NCI-H2081 (cell line): ENCODE measurements at places on chromosomes 5 and 9.

GRCh38 chr9:93028448-93029006 lies 30.0 kb upstream of the SUSD3 start:
- peak; percentile 38 for DNase-seq

DNA sequence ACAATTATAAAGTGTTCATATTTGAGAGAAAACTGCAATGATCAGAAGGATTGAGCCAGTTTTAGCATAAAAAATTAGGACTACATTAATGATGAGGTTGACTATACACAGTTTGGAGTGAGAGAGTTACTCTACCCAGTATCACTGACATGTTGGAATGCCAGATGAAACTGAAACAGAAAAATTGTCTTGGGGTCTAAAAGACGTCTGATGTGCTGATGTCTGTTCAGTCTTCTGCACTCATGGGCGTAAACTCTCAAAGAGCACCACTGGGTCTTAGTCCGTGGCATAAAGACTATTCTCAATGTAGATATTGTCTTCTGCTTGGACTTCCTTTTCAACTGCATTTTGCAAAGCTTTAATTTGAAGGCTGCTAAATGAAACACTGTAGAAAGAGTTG lies 29.5 kb downstream of the HAVCR1 start:
- DNase-seq: no peak

GRCh38 chr9:118918180-118918579 lies 451.1 kb downstream of the BRINP1 start:
- DNase-seq: no peak

- DNase-seq: no peak
Observed at GRCh38 chr5:176633598-176633997, 3.1 kb downstream of the EIF4E1B start.

GRCh38 chr5:78377056-78377717 lies 16.8 kb downstream of the SCAMP1 start:
- no peak for DNase-seq

DNA sequence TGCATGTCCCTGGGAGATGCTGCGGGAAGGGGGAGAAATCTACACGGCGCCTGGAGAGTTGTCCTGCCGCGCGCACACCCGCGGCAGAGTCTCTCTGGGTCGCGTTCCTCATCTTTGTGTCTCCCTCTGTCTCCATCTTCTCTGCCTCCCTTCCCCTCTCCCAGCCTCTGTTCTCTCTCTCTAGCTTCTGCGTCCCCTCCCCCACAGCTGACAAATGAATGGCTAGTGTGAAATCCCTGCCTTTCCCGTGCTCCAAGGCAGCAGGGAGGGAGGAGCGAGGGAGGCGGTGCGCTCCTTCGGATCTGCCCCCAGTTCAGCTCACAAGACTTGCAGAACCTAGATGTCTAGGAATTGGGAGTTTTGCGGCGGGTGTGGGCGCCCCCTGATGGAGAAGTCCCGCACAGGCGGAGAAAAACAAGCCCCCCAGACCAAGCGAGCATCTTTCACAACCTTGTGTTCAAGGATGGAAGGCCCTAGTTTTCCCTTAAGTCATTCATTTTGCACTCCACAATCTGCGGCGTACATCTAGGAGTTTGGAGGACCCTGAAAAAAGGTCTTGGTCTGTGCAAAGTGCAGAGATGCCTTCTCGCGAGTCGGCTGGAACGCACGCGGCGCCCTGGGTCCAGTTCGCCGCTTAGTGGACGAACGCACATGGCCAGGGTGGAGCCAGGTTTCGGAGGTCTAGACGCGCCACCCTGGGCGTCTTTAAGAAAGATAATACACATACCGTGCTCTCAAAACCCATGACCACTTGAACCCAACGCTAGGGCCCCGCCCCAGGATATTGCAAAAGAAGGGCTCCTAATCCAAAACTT lies 2.0 kb downstream of the VCAN start:
- peak; percentile 67 for DNase-seq

GRCh38 chr5:180915924-180916323 lies 17.0 kb downstream of the BTNL8 start:
- no peak for DNase-seq

DNA sequence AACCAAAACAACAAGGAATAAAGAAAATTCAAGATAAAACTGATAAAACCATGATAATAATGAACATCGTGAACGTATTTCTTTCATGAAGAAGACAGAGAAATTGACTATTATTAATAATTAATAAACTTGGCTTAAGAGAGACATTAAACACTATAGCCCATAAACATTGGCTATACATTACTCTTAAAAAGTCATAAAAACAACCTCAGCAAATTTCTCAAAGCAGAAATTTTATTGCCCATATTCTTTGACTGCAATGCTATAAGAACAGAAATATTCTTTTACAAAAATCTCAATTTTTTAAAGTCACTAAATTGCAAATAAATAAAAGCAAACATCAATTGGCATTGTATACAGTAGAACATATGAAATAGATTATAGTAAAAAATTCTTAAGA lies 42.5 kb downstream of the CSF2 start:
- no peak for DNase-seq

- DNase-seq: no peak
Observed at GRCh38 chr5:160280384-160281095, 31.8 kb downstream of the CCNJL start.

GRCh38 chr5:153807801-153808200 lies 230.9 kb downstream of the FAM114A2 start:
- DNase-seq: no peak

GRCh38 chr9:92654481-92655301 lies 15.2 kb downstream of the IPPK start:
- DNase-seq: no peak

DNA sequence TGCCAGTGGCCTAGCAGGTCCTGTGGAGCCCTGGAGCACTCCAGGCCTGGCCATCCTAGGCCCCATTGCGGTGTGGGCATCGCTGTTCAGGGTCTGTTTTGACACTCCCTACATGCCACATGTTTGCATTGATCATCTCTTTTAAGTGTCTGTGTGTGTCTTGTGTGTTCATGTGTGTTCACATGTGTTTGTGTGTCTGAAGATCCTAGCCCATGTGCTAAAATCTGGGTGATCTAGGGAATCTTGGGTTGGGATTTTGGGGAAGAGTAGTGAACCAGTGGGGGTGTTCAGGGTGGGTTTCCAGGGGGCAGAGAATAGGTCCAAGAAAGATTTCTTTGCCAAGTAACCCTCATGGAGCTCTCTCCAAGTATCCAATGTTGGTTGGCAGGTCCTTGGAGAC lies 8.4 kb downstream of the PSD2 start:
- no peak for DNase-seq

- no peak for DNase-seq
Observed at GRCh38 chr5:121121786-121122185, 657.7 kb downstream of the PRR16 start.
